ENCODE measurements at places on chromosomes 12 and 14.
A peak's percentile ranks its signal among the peaks of the same experiment; 100 is the strongest.

DNA sequence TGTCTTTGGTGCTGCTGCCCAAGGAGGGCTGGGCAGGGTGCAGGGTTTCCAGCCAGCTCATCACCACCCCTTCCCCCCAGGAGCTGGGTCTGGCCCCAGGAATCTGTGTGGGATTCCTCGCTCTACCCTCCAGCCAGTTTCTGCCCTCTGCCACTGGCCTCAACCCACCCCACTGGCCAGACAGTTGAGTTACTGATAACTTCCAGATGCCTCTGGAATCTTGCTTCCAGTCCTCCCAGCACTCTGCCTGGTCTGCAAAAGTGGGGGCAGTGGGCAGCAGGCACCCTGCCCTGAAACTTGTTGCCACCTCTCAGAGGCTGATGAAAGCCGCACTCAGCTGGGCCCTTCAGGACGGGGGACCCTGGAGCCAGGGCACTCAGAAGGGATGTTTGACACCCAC lies 20.1 kb upstream of the TBX3 start:
- no peak for DNase-seq

DNA sequence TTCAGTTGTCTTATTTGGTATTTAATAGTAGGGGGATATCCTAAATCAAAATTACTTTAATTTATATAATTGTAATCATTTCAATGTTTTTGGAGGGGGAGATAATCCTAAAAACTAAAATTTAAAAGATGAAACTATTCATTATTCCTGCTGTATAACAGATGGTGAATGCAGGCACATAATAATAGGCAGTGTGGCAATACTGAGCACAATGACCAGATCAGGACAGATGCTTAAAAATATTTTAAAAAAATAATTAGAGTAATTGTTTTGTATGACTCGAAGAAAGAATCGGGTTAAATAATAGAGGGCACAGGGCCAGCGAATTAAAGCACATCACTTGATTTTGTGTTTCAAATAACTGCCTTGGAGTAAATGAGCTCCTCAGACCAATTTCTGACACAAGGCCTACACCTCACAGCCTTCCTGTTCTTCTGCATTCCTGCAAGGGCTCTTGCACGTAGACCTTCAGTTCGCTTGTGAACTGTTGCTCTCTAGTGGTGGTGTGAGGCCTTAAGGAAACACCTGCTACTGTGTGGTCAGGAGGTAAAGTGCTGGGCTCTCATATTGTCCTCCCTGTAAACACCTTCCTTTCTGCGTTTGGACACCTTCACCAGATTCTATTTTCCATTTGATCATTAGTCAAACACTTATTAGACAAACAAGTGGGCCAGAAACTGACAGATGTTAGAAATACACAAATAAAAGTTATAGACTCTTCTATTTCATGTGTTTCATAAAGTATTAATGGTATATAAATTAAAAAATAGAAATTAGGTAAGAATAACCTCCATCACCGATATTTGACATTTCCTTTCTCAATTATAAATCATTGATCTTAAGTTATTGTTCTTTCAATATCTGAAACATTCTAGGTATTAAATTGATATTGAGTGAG lies 29.3 kb upstream of the KLRF1 start:
- peak; percentile 33 for DNase-seq

DNA sequence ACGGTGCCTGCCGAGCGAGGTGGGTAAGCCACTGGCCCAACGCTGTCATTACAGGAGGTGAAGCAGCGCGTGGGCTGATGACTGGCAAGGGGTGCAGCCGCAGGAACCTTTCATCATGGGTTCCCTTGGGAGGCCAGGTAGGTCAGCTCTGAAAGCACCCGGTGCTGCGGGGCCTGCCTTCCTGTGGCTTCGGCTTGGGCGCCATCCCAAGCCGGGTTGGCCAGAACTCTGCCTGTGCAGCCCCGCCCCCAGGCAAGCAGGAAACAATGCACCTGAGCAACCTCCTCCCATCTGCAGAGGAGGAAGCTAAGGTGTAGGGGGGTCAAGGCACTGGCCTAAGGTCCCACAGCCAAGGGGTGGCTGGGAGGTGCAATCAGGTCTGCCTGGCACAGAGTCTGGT lies 20.0 kb upstream of the HHIPL1 start:
- DNase-seq: no peak

GRCh38 chr12:94070520-94070919 lies 77.9 kb upstream of the PLXNC1 start:
- DNase-seq: no peak

GRCh38 chr12:46675736-46676135 lies 150.1 kb downstream of the SLC38A4 start:
- DNase-seq: no peak

DNA sequence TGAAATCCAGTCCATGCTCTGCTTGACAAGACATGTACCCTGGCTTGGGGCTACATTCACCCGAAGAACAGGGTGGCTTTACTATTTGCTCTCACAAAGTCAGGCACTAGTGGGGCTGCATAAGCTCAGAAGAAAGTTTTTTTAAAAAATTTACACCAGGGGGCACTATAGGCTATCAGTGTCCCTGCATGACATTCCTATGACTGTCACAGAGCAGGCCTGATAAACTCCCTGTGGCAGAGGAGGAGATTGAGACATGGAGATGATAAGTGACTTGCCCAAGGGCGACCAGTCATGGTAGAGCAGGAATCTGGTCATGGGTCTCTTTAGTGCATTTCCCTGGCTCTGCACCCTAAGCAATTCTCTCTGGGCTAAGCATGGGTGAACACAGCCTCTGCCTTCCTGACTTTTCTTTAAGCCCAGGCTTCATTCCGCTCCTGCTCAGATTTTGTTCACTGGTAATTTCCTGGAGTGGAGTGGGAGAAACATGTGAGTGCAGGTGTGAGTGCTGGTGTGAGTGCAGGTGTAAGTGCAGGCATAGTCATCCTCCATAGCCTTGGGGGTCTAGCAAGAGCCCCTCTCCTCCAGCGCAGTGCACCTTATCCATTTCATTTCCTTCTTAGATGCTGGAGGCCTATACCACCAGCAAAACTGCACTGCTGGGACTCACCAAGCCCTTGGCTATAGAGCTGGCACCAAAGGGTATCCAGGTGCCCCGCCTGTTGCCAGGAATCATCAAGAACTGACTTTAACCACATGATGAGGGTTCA lies 91.6 kb downstream of the DHRS2 start:
- no peak for DNase-seq

DNA sequence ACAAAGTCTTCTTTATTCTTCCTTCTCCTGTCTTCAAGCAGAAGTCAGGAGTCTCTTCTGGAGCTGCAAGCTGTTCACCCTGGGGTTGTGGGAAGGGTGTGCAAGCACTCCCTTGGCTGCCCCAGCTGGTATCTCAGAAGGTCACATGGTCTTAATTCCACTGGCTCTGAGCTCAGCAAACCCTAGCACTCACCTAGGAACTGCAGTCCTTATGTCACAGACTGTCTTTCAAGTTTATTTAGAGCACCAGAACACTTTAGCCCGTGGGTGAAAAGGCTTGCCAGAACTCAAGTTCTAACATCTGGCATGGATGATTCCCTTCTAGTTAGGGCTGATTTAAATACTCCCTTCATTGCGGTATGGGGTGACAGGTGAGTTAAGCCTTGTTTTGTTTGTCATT lies 379.0 kb downstream of the CCER1 start:
- DNase-seq: no peak

DNA sequence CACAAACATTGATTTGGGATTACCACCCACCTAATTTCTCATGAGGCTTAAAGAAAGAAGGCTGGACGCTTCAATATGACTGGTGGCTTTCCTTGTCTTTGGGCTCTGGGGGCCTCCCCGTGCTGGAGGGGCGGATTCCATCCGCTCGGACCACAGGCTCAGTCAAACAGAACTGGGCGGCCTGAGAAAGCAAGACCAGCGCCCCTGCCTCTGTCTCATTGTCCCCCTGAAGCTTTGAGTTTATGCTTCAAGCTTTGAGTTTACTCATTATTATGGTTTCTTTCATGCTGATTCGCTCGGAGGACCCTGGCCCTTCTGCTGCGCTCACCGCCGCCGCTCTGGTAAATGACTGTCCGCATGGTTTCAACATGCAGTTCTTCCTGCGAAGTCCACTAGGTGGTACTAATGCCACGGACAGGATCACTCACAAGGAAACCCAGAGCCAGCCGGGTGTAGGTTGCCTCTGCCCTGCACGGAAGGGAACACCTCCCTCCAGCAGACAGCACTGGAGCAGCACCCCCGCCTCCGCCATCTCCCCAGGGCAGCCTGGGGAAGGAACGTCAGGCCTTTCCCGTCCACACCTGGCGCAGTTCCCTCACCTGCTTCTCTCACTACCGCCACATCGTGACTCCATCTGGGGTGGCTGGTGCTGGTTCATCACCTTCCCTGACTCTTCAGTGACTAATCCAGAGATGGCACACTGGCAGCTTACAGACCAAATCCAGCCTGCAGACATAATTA lies 13.2 kb upstream of the TIGAR start:
- no peak for DNase-seq

- DNase-seq: no peak
Observed at GRCh38 chr12:131390412-131391334, 320.2 kb upstream of the SFSWAP start.

GRCh38 chr12:77429426-77429825 lies 364.1 kb upstream of the E2F7 start:
- DNase-seq: no peak

DNA sequence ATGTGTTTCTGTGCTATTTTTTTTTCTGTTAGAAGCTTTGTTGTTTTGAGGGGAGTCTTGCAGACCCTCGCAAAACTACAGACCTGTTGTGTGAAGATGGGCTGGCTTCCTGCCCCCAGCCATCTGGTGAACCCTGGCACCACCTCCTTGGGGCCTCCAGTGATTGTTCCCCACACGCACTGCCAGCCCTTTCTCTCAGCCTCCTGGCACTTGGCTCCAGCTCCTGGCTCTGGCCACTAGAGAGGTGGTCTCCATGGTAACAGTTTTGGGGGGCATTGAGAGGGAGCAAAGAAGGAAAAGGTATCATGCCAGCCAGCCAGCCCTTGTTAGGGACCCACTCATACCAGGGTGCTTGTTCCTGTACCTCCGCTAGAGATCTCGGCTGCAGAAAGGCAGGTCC lies 176.4 kb upstream of the RPH3A start:
- DNase-seq: no peak

GRCh38 chr12:52501490-52501889 lies 8.4 kb upstream of the KRT6A start:
- no peak for DNase-seq

DNA sequence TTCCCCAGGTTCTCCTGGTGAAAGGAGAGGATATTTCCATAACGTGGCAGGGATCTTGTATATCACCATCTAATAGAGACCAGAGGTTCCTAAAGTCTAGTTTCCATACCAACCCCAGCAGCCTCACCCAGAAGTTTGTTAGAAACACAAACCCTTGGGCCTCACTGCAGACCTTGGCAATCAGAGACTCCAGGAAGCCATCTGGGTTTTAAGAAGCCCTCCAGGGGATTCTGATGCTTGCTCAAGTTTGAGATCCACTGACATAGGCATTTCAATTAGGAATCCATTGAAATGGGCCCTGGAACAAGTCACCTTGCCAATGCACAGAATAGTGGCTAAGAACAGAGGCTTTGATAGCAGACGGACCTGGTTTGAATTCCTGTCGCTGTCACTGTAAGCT lies 2.2 kb upstream of the CMKLR1 start:
- DNase-seq: no peak

- DNase-seq: no peak
Observed at GRCh38 chr14:68404652-68405183, 388.1 kb downstream of the ZFP36L1 start.

GRCh38 chr12:12004524-12004923 lies 66.2 kb upstream of the BCL2L14 start:
- no peak for DNase-seq

- DNase-seq: no peak
Observed at GRCh38 chr14:34450542-34450915, 11.5 kb downstream of the SPTSSA start.

DNA sequence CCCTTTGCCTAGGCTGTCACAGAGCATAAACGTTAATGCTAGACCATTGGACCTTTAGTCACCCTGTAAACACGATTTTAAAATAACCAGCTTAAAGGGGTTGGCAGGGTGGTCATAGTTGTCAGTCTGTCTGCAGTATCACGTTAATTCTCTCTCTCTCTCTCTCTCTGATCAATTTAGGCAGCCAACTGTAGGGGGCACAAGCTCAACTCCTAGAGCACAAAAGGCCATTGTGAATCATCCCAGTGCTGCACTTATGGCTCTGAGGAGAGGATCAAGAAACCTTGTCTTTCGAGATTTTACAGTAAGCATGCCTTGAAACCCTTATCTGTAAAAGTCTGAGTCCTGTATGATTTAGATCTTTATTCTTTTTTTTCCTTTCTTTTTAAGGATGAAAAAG lies 97.1 kb downstream of the SCAF11 start:
- no peak for DNase-seq

DNA sequence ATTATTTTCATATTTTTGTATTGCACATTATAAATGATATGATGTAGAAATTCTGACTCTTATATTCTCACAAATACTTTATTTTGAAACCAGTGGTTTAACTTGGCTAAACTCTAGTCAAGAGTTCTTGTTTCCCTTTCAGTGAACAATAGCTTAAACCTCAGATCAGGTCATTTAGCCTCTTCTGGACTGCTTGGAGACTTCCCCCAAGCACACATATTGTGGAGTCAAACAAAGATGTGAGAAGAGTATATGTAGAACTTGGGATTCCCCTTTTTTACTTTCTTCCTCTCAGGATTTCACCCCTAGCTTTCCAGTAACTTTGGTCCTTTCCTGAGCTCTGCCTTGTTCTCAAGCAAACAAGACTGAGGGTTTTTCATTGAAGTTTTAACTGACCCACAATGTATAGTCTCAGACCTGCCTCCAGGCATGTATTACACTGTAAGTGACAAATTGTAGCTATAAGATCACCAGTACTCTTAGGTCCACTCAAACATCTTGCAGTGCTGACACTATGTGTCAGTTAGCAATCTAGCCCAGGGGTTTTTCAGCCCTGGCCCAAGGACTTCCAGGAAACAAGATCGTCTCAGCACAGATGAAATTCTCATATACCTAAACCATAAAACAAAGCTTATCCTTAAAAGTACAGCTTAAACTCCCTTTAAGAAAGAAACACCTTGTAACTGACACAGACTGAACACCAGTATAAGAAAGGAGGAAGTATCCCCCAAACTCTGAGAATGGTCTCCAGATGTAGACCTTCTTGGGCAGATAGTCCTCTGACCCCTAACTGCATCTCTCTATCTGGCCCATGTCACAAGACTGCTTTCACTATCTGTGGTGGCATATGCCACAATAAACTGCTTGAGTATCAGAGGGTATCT lies 98.6 kb downstream of the SLC6A15 start:
- DNase-seq: no peak

GRCh38 chr14:63709589-63709988 lies 18.3 kb downstream of the SGPP1 start:
- DNase-seq: no peak

GRCh38 chr12:55780685-55781084 lies 36.8 kb downstream of the SARNP start:
- DNase-seq: no peak
